ENCODE measurements at places on chromosomes 6 and 20.

DNA sequence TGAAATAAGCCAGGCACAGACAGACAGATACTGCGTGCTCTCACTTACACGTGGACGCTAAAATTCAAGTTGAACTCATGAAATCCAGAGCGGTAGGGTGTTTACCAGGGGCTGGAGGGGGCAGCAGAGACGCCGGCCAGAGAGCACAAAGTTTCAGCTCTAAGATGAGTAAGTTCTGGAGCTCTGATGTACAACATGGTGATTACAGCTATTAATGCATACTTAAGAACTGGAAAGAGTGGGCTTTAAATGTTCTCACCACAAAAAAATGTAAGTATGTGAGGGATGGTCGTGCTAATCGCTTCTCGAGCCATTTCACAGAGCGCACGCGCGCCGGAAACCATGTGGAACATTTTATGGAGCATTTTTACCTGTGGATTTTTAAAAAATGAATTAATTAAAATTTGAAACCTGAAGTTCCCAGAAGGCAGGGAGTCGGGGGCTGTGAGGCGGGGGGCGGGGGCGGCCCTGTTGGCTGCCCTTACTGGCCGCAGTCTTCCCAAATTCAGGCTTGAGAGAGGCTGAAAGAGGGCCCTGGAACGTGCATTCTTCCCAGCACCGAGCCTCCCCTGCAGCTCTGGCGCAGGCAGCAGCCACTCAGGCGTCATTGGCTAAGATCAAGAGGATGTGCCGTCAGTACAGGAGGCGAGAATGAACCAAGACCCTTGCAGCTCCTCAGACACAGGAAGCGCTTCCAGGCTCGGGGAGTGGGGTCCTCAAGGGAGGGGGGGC, 8.5 kb upstream of the SLCO4A1 start:
- DNase-seq, result peak; percentile 26

- no peak for DNase-seq
These were observed 104.1 kb downstream of the PSMB1 start for GRCh38 chr6:170448751-170449630.

DNA sequence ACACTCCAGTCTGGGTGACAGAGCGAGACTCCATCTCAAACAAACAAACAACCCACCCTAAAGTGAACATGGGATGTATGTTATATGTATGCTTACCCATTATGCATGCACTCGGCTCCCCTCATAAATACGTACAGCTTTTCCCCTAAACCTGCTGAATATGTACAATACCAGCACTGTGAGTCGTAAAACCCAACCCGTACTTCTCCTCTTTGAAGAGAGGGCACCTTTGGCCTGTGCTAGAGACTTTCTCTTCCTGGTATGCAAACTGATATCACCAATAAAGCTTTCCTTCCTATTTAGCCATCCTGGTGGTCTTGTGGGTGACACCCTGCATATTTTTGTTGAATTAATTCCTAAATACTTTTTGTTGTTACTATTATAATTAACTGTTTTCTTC, 51.3 kb downstream of the VSTM2L start:
- no peak for DNase-seq

DNA sequence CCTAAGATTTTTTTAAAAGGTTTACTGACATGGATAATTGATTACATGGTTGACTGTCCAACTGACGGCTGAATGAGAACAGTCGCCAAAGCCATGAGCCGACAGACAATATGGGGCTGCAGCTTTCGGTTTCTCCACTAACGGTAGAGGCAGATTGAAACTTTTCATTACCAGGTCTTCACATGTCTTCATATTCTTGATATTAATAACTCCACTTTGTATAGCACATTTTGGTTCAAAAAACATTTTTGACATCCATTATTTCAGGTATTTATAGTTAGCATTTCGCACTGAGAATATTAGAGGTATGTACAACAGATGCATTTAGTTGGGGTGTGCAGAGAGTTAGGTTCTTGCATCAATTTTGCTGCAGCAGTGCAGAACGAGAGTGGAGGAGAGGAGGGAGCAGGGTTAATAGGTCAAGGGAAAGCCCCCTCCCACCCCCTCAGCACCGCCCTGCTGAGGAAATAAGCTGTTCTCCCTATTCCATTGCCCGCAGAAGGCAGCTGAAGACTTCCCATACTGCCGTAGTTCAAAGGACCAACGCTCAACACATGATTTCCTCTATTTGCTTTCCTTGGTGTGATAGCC, 73.6 kb upstream of the ADTRP start:
- no peak for DNase-seq

DNA sequence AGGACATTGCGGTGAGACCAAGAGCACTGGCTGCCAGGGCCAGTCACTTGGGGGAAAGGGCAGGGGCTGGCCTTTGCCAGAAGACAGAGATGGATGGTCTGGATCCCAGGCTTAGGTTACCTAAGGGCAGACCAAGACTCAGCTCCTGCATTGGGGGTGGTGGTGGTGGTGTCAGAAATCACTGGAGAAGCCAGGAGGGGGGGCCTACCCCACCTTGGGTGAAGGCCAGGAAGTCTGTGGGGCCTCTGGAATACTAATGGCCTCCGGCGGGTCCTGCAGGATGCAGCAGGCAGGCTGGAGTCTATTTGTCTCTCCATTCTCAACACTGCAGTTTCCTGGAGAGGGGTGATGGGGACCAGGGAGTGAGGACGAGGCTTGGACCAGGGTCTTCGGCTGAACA, 32.8 kb downstream of the CD40 start:
- DNase-seq, result no peak

DNA sequence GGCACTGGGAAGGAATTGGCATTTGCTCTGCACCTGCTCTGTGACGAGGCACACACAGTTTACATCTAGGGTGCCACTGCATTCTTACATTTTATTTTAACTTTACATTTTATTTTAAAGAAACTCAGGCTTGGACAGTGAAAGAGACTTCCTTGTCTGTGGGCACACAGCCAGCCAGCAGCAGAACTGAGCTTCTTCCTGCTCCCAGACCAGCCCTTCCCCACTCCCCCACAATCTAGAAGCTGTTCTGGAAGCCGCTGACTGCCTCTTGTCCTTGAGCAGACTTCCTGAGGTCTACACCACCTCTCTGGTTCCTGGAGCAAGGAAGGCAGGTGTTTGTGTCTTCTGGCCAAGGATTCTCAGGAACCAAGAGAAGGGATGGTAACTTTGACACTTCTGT, 27.9 kb upstream of the CD93 start:
- peak; percentile 47 for DNase-seq

GRCh38 chr6:11615214-11615602, 77.7 kb downstream of the TMEM170B start:
- DNase-seq, result peak; percentile 50

DNA sequence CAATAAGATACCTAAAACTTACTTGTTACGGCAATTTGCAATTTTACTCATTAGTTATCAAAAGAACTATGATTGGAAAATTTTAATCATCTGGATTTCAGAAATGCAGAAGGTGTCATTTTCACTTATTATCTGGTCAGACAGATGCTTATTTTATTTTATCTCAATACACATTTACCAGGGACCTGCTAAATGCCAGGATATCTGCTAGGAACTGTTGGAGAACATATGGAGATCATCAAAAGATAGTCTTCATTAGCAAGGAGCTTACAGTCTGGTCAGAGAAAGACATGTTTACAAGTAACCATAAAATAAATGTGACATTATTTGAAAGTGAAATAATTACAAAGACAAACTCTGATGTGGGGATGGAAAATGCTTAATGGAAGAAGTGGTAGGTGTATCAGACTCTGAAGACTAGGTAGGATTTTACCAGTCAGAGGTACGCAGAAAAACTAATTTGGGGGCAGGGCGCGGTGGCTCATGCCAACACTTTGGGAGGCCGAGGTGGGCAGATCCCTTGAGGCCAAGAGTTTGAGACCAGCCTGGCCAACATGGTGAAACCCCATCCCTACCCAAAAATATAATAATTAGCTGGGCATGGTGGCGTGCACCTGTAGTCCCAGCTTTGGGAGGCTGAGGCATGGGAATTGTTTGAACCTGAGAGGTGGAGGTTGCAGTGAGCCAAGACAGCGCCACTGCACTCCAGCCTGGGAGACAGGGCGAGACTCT, 137.8 kb downstream of the MYB start:
- DNase-seq, result no peak

DNA sequence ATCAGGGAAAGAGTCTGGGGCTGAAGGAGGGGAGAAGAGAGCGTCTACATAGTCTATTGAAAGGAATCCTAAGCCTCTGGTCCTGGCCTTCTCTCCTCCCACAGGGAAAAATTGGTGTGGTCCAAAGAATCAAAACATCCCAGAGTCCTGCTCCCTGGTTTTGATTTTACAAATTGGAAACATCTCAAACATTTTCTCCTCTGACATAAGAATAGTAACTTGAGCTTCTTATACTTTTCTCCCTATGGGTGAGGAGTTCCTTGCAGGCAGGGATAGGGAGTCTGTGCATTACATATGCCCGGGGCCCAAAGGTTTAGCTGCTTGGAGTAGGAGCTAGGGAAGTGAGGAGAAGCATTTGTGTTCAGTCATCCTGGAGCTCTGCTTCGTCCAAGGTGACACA, 120.0 kb upstream of the GGTLC1 start:
- DNase-seq, result no peak

DNA sequence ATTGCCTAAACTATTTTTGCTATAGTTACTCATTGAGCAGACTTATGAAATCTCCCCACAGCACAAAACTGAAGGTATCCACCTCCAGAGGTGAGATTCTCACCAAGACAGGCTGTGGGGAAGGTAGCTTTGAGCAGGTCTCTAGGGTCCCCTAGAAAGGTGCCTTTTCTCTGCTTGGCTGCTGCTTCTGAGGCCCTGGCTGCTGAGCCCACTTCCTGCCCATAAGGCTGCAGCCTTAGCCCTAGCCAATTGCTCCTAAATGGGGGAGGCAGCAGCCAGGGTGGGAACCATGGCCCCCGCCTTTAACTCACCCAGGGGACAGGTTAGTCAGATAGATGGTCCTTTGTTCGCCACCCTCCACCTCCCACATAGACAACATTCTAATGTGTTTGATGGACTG, 3.6 kb downstream of the NT5E start:
- DNase-seq, result no peak

GRCh38 chr6:119278625-119279024, 70.9 kb downstream of the MAN1A1 start:
- DNase-seq, result no peak

All from cardiac fibroblast (primary cell).